ENCODE measurements at places on chromosomes 4 and X. TPM values are rescaled to one million over a fixed set of nuclear protein-coding genes. Genes with fewer than 3 reads are reported as not detected.

The UGT8 gene
- total RNA-seq = 0.16 TPM

The SLC34A2 gene
- total RNA-seq = 6.9 TPM

The STK32B gene
- total RNA-seq = 4.6 TPM

GRCh38 chrX:57951666-57952319 is 41.5 kb upstream of the ZXDA start:
- no peaks in the 10 kb centered on the region for H3K4me1 ChIP-seq
- no peak overlapping the region for H3K4me3 ChIP-seq
- H3K36me3 ChIP-seq = no peaks in the 10 kb centered on the region
- peaks cover 12% of the 10 kb centered on the region for H3K27me3 ChIP-seq
- no peak overlapping the region for H3K27ac ChIP-seq

GRCh38 chrX:42943051-42943974 is 165.3 kb upstream of the PPP1R2C start:
- H3K27me3 ChIP-seq = no peaks in the 10 kb centered on the region
- no peaks in the 10 kb centered on the region for H3K36me3 ChIP-seq
- H3K27ac ChIP-seq = peak overlapping the region; percentile 64
- no peaks in the 10 kb centered on the region for H3K4me1 ChIP-seq
- no peak for DNase-seq
- no peak overlapping the region for H3K4me3 ChIP-seq

- no peak for DNase-seq
- no peak overlapping the region for H3K27ac ChIP-seq
- no peaks in the 10 kb centered on the region for H3K36me3 ChIP-seq
- no peaks in the 10 kb centered on the region for H3K4me1 ChIP-seq
Observed at GRCh38 chrX:40117715-40118285, 20.0 kb upstream of the BCOR start.

GRCh38 chr4:16140879-16141249 is 57.0 kb upstream of the PROM1 start:
- peaks cover 8% of the 10 kb centered on the region for H3K4me1 ChIP-seq
- H3K36me3 ChIP-seq = no peaks in the 10 kb centered on the region
- H3K27me3 ChIP-seq = no peaks in the 10 kb centered on the region
- peak overlapping the region; percentile 93 for H3K27ac ChIP-seq

- no peak overlapping the region for H3K4me3 ChIP-seq
- DNase-seq = no peak
- H3K4me1 ChIP-seq = no peaks in the 10 kb centered on the region
- H3K27me3 ChIP-seq = peaks cover 9% of the 10 kb centered on the region
Observed at GRCh38 chrX:11352296-11352741, 59.1 kb downstream of the AMELX start.

DNA sequence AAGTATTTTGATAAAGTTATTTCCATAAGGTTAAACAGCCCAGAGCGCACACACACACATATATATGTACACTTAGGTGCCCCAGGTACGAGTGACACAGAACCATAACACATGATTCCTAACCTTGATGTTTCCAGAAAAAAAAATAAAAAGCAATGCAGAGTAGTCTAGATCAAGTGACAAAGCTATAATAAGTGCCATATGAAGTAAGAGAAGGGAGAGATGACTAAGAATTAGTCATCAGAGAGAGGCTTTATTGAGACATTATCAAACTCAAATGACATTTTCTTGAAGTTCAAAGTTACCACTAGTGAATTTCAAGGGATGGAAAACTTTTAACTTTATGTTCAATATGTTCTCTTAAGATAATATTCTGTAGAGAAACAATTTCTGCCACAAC is 215.0 kb downstream of the HTR2C start:
- H3K4me1 ChIP-seq = no peaks in the 10 kb centered on the region
- no peak for DNase-seq
- no peak overlapping the region for H3K4me3 ChIP-seq
- H3K36me3 ChIP-seq = no peaks in the 10 kb centered on the region

DNA sequence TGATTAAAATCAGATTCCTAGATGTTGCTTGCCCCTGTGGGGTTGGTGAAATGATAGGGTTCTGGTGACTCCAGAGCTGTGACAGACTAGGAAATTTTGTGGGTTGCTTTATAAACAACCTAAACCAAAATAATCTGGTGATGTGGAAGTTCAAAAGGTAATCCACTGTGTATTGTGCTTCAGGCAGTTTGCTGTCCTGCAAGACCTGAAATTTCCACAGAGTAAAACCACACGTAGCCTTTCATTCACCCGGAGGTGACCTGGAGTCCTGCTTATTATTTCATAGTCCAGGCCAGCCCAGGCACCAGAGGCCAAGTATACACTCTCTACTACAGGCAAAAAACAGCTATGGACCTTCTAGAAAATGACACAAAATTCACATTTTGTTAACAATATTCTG is 114.6 kb upstream of the CBR4 start:
- H3K4me1 ChIP-seq = no peaks in the 10 kb centered on the region
- peaks cover 4% of the 10 kb centered on the region for H3K36me3 ChIP-seq
- peak overlapping the region; percentile 77 for H3K27ac ChIP-seq
- no peak overlapping the region for H3K4me3 ChIP-seq

- no peaks in the 10 kb centered on the region for H3K4me1 ChIP-seq
- H3K27me3 ChIP-seq = no peaks in the 10 kb centered on the region
- H3K36me3 ChIP-seq = no peaks in the 10 kb centered on the region
- H3K4me3 ChIP-seq = no peak overlapping the region
- no peak for DNase-seq
- H3K27ac ChIP-seq = no peak overlapping the region
Observed at GRCh38 chr4:31307029-31307428, 586.9 kb downstream of the PCDH7 start.

- no peak overlapping the region for H3K4me3 ChIP-seq
- no peak overlapping the region for H3K27ac ChIP-seq
- H3K27me3 ChIP-seq = no peaks in the 10 kb centered on the region
- no peaks in the 10 kb centered on the region for H3K36me3 ChIP-seq
Observed at GRCh38 chrX:134948333-134949241, 42.2 kb upstream of the SMIM10 start.

DNA sequence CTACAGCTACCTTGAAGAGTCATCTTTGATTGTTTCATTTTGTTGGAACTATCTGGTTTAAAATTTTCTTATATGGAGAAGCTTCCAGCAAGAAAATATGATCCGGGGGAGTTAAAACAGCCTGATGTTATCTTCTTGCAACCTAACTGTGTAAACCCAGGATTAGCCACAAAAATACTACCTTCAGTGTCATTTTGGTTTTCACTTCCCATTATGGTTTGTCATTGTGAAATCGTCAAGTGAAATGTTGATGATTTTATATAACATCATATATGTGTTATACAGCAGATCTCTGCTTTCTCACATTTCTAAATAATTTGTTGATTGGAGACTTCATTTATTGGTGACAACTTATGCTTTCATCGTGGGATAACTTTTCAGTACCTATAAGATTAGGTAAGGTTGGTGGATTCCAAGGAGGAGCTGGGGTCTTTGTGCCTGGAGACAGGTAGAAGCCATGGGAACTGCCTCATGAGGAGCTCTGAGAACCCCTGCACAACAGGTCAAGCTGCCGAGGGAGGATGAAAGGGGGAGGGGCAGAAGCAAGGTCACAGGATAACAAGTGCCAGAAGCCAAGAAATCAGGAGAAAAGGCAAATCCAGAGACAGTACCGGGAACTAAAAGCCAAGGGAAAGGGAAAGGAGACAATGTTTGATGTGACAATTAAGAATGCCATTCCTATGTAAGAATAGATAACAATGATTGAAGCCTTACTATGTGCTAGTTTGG is 7.2 kb downstream of the ARHGAP24 start:
- no peaks in the 10 kb centered on the region for H3K27me3 ChIP-seq
- H3K4me1 ChIP-seq = no peaks in the 10 kb centered on the region
- DNase-seq = no peak

DNA sequence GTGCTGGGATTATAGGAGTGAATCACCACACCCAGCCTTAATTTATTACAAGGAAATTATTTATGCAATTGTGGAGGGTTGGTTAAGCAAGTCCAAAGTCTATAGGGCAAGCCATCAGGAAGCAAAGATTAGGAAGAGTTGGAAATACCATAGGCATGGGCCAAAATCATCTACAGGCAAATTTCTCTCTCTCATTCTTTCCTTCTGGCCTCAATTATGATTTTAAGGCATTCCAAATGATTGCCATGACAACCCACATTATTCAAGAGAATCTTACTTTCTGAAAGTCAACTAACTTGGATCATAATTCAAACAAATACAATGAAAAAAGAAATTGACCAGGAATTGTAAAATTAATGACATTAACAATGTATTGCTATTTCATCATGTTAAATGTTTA is 400.8 kb downstream of the GPM6A start:
- no peak overlapping the region for H3K4me3 ChIP-seq
- H3K36me3 ChIP-seq = no peaks in the 10 kb centered on the region
- no peak overlapping the region for H3K27ac ChIP-seq
- DNase-seq = no peak

- no peak overlapping the region for H3K4me3 ChIP-seq
- no peak overlapping the region for H3K27ac ChIP-seq
- no peaks in the 10 kb centered on the region for H3K27me3 ChIP-seq
- no peaks in the 10 kb centered on the region for H3K4me1 ChIP-seq
- H3K36me3 ChIP-seq = peaks cover 2% of the 10 kb centered on the region
Observed at GRCh38 chr4:7819446-7819845, 120.2 kb downstream of the AFAP1 start.

- DNase-seq = no peak
- H3K27ac ChIP-seq = no peak overlapping the region
- no peaks in the 10 kb centered on the region for H3K36me3 ChIP-seq
- no peaks in the 10 kb centered on the region for H3K27me3 ChIP-seq
- no peak overlapping the region for H3K4me3 ChIP-seq
Observed at GRCh38 chr4:83113429-83113786, 1.1 kb downstream of the PLAC8 start.

DNA sequence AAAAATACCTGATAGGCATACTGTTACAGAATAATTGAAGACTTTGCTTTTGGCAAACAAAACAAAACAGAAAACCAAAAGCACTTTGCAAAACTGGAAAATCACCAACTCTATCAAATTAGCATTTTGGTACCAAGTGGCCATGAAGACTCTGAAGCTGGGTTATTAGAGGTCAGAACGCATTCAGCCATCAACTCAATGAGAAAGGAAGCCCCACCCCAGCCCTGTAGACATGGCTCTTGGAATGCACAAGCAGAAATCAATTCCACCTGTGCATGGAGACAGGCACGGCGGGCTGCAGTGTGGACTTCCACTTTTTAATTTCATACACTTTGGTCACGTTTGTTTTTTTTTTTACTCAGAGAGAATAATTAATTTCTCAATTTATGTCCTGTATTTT is 93.6 kb upstream of the DHX15 start:
- no peak overlapping the region for H3K27ac ChIP-seq
- no peaks in the 10 kb centered on the region for H3K36me3 ChIP-seq
- no peak for DNase-seq
- no peaks in the 10 kb centered on the region for H3K27me3 ChIP-seq

- no peaks in the 10 kb centered on the region for H3K4me1 ChIP-seq
- no peaks in the 10 kb centered on the region for H3K36me3 ChIP-seq
- H3K27ac ChIP-seq = no peak overlapping the region
- H3K27me3 ChIP-seq = no peaks in the 10 kb centered on the region
- no peak for DNase-seq
- no peak overlapping the region for H3K4me3 ChIP-seq
Observed at GRCh38 chr4:89267846-89268245, 39.8 kb downstream of the GPRIN3 start.

- H3K27ac ChIP-seq = no peak overlapping the region
- no peaks in the 10 kb centered on the region for H3K4me1 ChIP-seq
- H3K4me3 ChIP-seq = no peak overlapping the region
- no peak for DNase-seq
- no peaks in the 10 kb centered on the region for H3K27me3 ChIP-seq
Observed at GRCh38 chr4:116183241-116183640, 902.1 kb downstream of the TRAM1L1 start.

DNA sequence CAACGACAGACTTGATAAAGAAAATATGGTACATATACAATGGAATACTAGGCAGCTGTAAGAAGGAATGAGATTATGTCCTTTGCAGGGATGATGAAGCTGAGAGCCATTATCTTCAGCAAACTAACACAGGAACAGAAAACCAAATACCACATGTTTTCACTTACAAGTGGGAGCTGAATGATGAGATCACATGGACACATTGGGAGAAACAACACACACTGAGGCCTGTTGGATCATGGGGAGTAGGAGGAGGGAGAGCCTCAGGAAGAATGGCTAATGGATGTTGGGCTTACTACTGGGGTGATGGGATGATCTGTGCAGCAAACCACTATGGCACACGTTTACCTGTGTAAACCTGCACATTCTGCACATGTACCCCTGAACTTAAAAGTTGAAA is 209.7 kb downstream of the SPRY1 start:
- H3K27ac ChIP-seq = no peak overlapping the region
- H3K4me1 ChIP-seq = no peaks in the 10 kb centered on the region
- no peak overlapping the region for H3K4me3 ChIP-seq
- no peaks in the 10 kb centered on the region for H3K27me3 ChIP-seq

DNA sequence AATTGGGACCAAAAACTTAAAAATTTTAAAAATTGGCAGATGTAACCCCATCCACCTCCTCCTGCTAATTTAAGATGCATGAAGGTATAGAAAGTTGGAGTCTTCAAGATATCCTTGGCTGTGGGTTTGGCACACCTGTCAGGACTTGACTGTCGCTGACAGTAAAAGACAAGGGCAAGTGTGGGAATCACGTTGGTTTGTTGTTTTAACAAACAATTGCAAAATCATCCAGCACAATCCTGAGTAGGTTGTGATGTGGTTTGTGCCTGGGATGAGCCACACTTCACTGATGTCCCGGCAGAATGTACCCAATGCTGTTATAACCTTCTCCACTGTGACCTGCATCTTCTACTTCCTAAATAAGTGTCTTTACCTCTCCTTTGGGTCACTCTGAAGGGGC is 24.0 kb downstream of the HOPX start:
- no peaks in the 10 kb centered on the region for H3K36me3 ChIP-seq
- no peak for DNase-seq
- H3K27me3 ChIP-seq = no peaks in the 10 kb centered on the region
- no peak overlapping the region for H3K4me3 ChIP-seq
- H3K27ac ChIP-seq = peak overlapping the region; percentile 12

DNA sequence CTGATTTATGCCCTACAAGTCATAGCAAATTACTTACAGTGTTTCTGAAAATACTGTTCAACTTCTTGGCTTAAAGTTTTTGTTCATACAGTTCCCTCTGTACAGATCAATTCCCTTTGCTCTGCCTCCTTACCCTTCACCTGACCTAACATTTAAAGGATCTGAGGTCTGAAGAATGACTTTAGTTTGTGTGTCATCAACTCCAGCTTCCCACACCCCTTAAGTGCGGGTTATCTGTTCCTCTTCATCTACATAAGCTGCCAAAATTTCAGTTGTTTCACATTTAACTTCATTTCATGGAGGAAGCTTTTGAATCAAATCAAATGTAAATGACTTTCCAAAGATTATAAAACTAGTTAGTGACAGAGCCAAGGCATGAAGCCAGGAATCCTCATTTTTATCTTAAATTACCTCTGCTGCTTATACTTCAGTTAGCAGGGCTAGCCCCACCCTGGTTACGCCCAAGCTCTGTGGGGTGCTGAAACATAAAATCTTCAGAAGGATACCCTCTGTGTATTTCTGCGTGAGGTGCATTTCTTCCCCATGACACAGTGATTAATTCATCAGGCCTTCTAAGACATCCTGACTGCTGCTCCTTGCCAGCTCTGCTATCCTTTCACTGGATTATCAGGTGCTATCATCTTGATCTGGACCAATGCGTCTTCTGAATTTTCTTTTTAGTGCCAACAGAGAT is 16.5 kb downstream of the CXCL1 start:
- no peaks in the 10 kb centered on the region for H3K4me1 ChIP-seq
- H3K4me3 ChIP-seq = no peak overlapping the region
- H3K27ac ChIP-seq = no peak overlapping the region
- no peaks in the 10 kb centered on the region for H3K27me3 ChIP-seq

GRCh38 chr4:110119337-110119736 is 79.1 kb downstream of the ELOVL6 start:
- H3K4me3 ChIP-seq = no peak overlapping the region
- DNase-seq = no peak
- peak overlapping the region; percentile 14 for H3K27ac ChIP-seq

Measured in breast epithelium (tissue), 4 donors.